ENCODE measurements at places on chromosomes 16 and 17.
A peak's percentile ranks its signal among the peaks of the same experiment; 100 is the strongest.

DNA sequence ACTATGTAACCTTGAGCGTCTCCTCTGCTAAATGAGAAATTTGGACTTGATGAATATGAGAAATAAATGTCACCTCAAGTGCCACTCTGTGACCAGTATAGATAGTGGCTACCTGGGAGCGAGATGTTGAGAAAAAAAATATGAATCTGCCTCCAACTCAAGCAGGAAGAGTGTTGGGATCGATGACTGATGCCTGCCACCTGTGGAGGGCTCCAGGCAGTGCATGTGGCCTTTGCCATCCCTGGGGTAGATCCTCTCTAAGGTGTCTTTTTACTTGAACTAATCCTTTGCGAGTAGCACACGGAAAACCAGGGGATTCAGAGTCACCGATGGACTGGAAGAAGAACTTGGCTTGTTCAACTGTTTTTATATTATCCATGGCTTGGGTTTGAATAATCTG lies 9.4 kb downstream of the CCDC182 start:
- DNase-seq, result no peak

GRCh38 chr16:69494991-69495392 lies 70.6 kb downstream of the CYB5B start:
- DNase-seq, result no peak

DNA sequence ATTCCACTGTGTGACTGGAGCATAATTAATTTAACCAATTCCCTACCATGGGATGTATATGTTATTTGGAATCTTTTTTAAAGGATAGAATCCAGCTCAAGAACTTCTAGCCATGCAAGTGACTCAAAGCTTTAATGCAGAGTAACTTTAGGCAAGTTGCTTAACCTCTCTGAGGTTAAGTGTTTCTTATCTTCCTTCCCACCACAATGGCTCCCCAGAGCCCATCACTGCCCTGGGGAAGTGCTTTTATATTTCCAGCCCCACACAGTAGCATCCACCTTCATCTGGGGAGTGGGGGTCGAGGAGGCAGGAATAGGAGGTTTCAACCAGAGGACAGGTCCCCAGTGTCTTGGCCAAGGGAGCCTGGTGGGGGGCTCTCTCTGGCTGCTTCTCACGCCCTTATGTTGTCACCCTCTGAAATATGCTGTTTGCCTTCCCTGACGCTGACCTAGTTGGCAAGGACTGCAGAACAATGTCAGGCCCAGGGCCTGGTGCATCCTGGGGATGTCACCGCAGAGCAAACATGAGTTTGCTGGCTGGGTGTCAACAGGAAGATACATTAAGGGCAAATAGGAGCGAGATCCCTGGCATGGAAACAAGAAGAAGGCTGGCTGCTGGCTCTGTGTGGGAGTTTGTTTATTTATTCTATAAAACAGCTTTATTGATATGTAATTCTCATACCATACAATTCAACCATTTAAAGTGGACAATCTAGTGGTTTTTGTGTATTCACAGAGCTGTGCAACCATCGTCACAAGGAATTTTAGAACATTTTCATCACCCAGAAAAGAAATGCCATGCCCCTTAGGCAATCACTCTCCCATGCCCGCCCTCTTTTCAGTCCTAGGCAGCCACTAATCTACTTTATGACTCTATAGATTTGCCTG lies 46.6 kb upstream of the WSB1 start:
- peak; percentile 70 for DNase-seq

- no peak for DNase-seq
These were observed 667.5 kb upstream of the RBFOX1 start for GRCh38 chr16:6665126-6665525.

GRCh38 chr16:47213761-47214440 lies 70.2 kb upstream of the NETO2 start:
- DNase-seq, result no peak

- DNase-seq, result no peak
These were observed 309.4 kb upstream of the XYLT1 start for GRCh38 chr16:17780181-17780580.

GRCh38 chr17:16302856-16303255 lies 50.4 kb downstream of the CENPV start:
- DNase-seq, result no peak

DNA sequence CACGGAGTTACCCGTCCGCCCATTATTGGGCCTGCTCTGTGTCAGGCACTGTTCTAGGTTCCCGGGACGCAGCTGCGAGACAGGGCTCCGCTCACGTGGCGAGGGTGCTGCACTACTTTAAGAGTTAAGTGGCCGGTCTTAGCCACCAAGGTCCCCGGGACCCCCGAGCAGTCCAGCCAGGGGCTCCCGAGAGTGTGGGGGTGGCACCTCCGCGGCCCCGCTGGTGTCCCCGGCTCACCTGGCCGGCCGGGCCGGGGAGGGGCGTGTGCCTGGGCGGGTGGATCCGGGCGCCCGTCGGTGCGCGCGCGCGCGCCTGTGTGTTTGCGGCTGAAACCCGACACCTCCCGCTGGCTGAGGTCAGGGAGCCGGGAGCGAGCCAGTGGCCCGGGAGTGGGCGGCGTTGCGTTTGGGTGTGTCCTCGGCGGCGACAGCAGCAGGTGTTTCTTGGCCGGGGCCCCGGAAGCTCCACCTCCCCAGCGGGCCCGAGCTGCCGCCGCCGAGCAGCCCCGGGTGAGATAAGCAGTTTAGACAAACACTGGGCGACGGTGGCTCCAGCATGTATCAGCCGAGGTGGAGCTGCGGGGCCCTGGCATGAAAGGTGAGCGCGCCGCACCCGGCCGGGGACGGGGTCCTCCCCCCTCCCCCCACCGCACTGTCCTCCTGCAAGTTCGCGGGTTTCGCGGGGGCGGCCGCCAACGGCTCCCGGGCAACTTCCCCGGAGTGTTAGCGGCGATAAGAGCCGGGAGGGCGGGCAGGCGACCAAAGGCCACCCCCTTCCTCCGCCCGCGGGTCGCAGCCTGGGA lies at the start of gene GSE1:
Gene GSE1 (plus strand): TSS at position 522 of the 803 bp plus-strand sequence. CDS start 70 bp downstream, at position 592.
- no peak for DNase-seq

DNA sequence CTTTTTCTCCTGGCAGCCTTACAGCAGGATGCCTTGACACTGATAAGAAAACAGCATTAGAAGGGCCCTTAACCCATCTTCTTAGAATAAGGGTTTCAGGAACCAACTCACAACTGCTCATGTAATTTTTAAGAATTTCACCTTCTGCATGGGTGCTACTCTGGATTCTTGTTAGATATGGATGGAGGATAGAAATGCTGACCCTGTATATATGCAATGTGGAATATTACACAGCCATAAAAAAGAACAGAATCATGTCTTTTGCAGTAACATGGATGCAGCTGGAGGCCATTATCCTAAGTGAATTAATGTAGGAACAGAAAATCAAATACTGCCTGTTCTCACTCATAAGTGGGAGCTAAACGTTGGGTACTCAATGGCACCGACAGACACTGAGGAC lies 423.5 kb downstream of the CA10 start:
- DNase-seq, result no peak

DNA sequence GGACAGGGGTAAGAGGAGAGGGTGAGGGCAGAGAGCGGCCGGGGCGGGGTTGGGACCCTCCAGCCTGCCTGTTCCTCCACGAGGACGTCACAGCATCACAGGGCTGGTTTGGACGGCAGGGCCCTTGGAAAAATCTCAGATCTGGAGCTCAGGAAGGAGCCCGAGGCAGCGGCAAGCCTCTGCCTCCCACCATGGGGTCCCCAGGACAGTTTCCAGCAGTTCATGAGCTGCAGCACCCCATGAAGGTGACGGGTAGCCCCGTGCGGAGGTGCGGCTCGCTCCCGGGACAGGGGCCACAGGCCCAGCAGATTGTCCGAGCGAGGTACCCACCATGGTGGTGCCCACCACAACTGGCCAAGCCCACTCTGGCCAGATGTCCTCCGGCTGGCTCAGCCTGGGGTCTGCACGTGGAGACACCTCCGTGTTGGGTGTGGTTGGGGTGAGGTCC lies 21.3 kb downstream of the TPSD1 start:
- DNase-seq, result no peak

- no peak for DNase-seq
These were observed 15.9 kb upstream of the TNS4 start for GRCh38 chr17:40517286-40517662.

GRCh38 chr16:3880623-3881498 lies at the start of gene CREBBP:
TSS of gene CREBBP (minus strand) at chr16:3880713. CDS start at chr16:3879916, 797 bp downstream.
- peak; percentile 67 for DNase-seq

- DNase-seq, result no peak
These were observed 1096.1 kb upstream of the EEF2KMT start for GRCh38 chr16:6193718-6194117.

DNA sequence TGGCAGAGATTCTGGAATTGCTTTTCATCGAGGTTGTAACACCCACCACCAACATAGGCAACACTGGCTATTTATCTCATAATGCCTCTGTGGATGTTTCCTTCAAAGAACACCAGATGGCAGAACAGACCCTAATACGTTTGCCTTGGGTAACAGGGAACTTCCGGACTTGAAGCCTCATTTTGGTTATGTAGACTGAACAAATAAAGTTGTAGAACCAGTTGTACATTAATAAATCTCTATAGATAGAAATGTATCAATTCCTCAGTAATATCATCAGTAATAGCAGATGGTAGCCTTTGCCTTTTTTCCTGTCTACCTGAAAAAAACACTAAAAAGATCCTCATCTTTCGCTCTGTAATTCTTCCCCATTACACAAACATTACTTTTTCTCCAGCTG lies 25.9 kb upstream of the APOH start:
- peak; percentile 59 for DNase-seq

GRCh38 chr17:18107061-18107790 lies 1.3 kb upstream of the MYO15A start:
- DNase-seq, result no peak

DNA sequence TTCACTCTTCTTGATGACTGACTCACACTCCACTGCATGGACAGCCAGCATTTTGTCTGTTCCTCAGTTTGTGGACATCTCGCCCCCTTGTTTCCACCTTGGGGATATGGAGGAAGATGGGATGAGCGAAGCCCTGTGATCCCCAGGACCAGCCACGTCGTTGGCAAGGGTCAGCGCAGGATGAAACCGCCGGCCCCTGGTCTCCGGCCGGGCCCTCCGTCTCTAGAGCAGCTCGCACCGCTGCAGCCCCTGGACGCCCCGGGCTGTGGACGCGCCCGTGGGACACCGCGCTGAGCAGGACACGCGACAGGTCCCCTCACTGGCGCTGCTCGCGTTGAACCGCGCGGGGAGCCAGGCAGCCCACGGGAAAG lies 604 bp upstream of the ZC3H18 start:
- no peak for DNase-seq

DNA sequence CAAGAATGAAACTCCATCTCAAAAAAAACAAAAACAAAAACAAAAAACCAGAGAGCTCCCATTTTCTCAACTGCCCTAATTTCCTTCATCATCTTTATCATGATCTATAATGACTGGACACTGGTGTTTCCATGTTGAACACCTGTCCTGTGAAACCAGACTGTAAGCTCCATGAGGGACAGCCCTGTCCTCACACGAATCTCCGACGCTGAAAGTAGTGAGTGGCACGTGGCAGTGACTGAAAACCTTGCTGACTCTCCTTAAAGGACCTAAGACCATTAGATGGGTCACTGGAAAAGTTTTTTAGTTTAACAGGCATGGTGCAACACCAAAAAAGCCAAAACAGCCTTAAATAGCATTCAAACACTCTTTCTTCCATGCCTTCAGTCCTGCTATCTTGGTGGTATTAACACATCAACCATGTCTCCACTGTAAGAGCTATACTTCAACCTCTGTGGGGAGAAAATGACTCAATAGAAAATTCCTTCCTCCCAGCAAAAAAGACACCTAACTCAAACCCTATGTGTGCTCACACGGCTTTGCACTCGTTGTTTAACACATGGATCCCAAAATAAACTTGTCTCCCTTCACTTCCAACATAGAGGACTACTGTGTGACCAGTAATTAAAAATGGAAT lies 8.3 kb downstream of the AXIN2 start:
- DNase-seq, result no peak

DNA sequence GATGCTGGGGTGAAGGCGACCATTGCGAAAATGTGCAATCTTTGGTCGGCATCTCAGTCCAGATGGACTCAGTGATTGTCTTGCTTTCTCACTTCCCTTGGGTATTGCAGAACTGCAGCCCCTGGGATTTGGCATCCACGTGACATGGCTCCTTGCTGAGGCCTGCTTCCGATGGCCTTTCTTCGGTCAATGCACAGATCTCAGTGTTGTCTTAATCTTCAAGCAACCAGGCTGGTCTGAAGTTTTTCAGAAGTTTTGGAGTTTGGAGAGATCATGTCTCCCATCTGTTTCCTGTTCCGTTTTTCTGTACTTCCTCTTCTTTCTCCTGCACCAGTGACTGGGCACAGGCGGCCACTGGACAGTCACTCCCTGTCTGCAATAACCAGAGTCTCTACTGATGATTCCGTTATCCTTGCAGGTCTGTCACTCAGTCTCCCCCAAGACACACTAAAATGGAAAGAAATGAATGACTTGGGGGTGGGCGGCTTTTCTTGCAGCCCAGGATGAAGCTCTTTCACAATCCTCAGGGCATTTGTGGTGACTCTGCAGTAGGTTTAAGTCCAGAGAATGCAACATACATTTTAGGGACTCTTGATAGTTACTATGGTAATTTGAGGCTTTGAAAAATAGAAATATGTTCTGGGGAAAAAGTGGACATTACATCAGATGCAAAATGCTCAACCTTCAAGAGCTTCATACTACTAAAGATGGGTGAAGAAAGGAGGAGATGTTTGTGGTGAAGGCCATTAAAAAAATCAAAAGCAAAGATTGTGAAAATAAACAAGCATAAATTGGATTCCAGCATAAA lies 106.3 kb upstream of the ZFHX3 start:
- no peak for DNase-seq

DNA sequence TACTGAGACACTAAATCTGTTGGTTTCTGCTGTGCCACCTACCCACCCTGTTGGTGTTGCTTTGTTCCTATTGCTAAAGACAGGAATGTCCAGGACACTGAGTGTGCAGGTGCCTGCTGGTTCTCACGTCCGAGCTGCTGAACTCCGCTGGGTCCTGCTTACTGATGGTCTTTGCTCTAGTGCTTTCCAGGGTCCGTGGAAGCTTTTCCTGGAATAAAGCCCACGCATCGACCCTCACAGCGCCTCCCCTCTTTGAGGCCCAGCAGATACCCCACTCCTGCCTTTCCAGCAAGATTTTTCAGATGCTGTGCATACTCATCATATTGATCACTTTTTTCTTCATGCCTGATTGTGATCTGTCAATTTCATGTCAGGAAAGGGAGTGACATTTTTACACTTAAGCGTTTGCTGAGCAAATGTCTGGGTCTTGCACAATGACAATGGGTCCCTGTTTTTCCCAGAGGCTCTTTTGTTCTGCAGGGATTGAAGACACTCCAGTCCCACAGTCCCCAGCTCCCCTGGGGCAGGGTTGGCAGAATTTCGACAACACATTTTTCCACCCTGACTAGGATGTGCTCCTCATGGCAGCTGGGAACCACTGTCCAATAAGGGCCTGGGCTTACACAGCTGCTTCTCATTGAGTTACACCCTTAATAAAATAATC lies 14.6 kb downstream of the STH start:
- no peak for DNase-seq

GRCh38 chr16:11260596-11260966 lies 4.6 kb upstream of the SOCS1 start:
- DNase-seq, result no peak

- peak; percentile 85 for DNase-seq
These were observed 40.7 kb downstream of the ACTG1 start for GRCh38 chr17:81471818-81472456.

GRCh38 chr16:1503110-1503955 lies 10.2 kb downstream of the TELO2 start:
- DNase-seq, result no peak

- DNase-seq, result no peak
These were observed at the start of gene CTRB1 for GRCh38 chr16:75218256-75219076. TSS of gene CTRB1 (plus strand) at chr16:75218988. CDS start at chr16:75219008, 20 bp downstream.

Data from smooth muscle cell of the brain vasculature (primary cell).